ENCODE measurements at places on chromosomes 4 and X.

GRCh38 chrX:68387776-68388175, 45.5 kb downstream of the OPHN1 start:
- DNase-seq: no peak

DNA sequence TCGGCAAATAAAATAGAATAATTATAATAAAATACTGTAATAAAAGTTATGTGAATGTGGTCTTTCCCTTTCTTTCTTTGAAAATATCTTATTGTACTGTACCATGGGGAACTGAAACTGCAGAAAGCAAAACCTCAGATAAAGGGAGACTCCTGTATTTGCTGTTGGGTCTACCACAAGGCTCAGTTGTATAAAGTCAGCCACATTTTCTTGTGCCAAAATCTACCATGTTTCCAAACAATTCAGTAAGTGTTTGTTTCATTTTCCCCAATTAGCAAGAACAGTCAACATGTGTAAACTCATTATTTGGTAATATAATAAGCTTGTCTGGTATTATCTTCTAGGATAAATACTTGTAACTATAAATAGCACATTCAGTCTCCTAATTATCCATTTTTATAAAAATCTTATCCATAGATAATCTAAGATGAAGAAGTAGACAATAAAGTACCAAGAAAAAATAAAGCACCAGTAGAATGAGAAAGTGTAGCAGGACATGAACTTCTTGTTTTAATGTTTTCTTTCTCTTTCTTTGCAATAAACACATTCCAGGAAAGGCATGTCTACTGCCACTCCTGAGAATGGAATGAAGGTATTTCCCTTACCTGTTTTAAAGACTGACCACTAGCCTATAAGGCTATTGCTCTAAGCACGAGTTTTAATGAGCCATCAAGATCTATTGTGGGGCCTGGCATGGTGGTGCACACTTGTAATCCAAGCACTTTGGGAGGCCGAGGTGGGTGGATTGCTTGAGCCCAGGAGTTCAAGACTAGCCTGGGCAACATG, 15.0 kb upstream of the OTUD4 start:
- no peak for DNase-seq

- DNase-seq: no peak
These were observed 7.8 kb downstream of the FLNA start for GRCh38 chrX:154366666-154367055.

DNA sequence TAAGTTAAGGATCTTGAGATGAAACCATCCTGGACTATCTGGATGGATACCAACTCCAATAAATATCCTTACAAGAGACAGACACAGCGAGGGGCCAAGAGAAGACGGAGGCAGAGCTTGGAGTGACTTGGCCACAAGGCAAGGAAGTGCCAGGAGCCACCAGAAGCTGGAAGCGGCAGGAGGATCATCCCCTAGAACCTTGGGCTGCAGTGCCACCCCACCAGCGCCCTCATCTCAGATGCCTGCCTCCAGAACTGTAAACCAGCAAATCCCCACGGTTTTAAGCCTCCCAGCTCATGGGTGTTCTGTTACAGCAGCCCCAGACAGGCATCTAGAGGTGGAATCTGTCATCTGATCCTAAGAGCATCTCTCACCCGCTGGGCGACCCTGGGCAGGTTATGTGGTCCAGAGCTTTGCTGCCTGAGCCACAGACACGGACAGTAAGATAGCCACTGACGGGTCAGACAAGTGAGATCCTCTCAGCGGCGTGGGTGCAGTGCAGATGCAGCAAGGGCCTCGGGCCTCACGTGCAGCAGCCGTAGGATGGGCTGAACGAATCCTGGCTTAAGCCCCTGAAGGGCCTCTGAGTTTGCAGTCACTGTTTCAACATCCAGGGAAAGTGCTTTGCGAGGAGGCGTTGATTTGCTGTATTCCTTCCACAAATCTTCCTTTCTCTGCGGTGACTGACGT, 25.1 kb upstream of the MXD4 start:
- DNase-seq: no peak

DNA sequence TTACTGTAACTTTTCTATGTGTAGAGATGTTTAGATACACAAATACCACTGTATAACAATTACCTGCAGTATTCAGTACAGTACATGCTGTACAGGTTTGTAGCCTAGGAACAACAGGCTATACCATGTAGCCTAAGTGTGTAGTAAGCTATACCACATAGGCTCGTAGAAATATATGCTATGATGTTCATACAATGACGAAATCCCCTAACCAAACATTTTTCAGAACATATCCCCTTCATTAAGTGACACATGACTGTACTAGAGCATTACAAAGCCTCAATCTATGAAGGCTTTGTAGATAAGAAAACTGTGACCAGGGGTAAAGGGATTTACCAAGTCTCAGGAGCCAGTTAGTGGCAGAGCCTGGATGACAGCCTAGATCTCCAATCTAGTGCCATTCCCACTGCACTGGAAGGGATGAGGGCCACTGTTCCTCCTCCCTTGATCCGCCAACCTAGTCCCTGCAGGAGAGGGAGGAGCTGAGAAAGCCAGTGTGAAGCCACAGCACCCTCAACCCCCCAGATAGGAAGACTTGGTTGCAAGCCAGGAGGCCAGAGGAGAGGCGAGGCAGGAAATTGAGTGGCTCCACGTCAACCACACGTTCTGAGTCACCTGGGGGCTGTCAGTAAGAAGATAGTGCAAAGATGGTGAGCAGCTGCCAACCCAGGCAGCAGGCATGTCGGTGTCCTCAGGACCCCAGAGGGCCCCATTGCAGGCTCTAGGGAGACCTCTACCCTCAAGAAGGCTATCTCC, 227.7 kb downstream of the BCOR start:
- DNase-seq: no peak

GRCh38 chr4:87038837-87039615, 104.2 kb downstream of the AFF1 start:
- peak; percentile 73 for DNase-seq

- no peak for DNase-seq
These were observed 115.1 kb downstream of the PPP3CA start for GRCh38 chr4:101232074-101232776.

GRCh38 chrX:31545191-31545590, 473.4 kb upstream of the FTHL17 start:
- DNase-seq: no peak

GRCh38 chrX:115958687-115959359, 211.7 kb upstream of the AGTR2 start:
- no peak for DNase-seq

DNA sequence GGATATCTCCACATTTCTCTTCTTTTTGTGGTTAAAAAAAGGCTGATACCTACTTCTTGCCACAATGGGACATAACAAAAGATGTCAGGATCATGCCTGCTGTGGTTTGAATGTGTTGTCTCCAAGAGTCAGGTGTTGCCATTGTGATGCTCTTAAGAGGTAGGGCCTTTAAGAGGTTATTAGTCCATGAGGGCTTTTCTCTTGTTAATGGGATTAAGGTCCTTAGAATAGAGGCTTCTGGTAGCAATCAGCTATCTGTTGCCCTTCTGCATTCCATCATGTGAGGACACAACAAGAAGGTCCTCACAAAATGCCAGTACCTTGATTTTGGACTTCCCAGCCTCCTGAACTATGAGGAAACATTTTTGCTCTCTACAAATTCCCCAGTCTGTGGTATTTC, 191.4 kb downstream of the GBA3 start:
- DNase-seq: no peak

- no peak for DNase-seq
These were observed 37.2 kb downstream of the WDR44 start for GRCh38 chrX:118383120-118383519.

DNA sequence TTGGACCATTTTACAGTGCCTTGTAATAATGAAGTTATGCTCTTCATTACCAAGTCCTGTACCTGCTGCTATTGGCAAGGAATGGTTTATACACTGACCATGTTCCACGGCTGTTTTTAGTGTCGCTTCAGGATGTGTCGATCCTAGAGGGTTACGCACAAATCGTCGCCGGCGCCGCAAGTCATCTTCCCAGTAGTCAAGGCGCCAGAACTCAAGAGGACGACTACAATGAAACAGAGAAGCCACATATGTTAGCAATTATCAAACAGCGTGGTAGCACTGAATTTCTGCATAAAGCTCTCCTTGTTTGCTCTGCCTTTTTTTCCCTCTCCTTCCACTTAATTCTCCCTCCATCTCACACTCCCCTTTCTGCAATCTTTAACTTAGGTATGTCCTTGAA, 17.0 kb downstream of the MAB21L2 start:
- no peak for DNase-seq

DNA sequence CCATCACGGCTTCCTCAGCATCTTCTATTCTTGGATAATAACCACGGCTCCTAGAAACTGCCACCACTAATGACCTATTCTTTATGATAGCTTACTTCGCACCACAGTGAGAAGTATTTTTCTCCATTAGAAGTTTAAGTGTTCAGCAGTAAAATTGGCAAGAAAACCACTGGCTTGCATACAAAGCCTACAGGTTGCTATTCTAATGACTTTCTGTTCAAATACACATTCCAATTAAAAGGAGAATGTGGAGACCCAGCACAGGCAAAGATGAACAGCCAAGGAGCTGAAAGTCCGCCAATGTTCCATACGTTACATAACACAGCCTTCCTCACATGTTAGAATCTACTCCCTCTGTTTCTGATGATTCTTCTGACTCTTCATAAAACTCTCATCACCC, 875.0 kb upstream of the PRKX start:
- DNase-seq: no peak

DNA sequence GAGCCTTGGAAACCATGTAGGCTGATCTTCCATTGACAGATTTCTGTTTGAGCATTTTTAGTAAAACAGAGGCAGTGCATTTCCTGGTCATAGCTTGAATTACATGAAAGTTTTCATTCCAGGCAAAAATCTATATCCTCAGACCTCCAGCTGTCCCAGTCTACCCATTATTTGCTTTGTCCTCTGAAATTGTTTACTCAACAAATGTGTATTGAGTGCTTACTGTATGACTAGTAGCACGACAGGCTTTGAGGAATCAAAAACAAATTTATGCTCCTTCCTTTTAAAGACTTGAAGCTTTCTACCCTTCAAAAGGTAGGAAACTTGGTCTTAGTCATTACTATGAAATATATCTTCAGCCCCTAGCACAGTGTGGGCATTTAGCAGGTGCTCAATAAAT, 307.9 kb upstream of the IGFBP7 start:
- no peak for DNase-seq

GRCh38 chr4:167234316-167234881, at the start of gene SPOCK3:
TSS of gene SPOCK3 (minus strand) at chr4:167234494.
- peak; percentile 79 for DNase-seq

GRCh38 chr4:134078230-134078914, 123.2 kb downstream of the PABPC4L start:
- DNase-seq: no peak

DNA sequence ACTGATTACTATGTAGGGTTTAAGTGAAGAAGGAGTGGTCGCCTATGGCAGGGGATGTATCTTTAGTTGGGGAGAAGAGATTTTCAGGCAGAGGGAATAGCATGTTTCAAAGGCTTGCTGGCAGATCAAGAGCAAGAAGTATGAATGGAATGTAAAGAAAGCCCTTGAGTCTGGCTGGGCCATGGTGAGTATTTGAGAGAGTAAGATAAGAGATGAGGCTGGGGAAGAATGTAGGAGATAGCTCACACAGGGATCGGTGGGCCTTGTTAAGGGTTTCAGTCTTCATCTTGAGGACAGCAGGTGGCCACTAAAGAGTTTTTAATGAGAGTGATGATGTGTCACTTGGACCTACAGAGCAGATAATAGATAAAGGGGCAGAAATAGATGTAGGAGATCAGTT, 319.1 kb upstream of the RPS6KA3 start:
- no peak for DNase-seq

GRCh38 chr4:150005537-150005936, 72.7 kb upstream of the DCLK2 start:
- no peak for DNase-seq

DNA sequence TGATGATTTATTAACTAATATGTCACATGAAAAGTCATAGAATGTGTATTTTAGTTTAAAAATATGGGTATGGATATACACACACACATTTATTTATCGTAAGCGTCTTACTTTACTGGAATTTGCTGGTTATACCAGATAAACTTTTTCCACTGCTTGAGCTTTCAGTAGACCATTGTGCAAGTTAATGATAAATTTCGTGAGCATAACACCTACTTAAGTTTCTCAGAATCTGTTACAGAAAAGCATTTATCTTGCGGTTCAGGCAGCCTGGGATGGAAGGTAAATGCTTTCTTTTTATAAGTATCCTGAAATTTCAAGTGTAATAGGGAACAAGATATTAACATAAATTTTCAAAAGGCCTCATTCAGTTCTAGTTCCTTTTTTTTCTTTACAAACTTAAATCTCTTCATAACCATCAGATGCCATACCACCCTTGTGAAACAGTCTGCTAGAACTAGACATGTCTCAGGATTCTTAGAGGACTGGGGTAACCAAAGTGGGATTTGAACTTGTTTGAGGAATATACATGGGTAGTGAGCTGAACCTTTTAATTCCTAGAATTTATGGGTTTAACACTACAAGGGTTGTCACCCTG, 27.7 kb downstream of the ATP7A start:
- DNase-seq: no peak

GRCh38 chr4:153189016-153189801, 15.0 kb upstream of the TRIM2 start:
- DNase-seq: no peak

- peak; percentile 73 for DNase-seq
These were observed 91.4 kb downstream of the BCOR start for GRCh38 chrX:40006106-40007017.
